HFFc6 (cell line): ENCODE measurements at places on chromosomes 16 and 17.
A peak's percentile ranks its signal among the peaks of the same experiment; 100 is the strongest.

DNA sequence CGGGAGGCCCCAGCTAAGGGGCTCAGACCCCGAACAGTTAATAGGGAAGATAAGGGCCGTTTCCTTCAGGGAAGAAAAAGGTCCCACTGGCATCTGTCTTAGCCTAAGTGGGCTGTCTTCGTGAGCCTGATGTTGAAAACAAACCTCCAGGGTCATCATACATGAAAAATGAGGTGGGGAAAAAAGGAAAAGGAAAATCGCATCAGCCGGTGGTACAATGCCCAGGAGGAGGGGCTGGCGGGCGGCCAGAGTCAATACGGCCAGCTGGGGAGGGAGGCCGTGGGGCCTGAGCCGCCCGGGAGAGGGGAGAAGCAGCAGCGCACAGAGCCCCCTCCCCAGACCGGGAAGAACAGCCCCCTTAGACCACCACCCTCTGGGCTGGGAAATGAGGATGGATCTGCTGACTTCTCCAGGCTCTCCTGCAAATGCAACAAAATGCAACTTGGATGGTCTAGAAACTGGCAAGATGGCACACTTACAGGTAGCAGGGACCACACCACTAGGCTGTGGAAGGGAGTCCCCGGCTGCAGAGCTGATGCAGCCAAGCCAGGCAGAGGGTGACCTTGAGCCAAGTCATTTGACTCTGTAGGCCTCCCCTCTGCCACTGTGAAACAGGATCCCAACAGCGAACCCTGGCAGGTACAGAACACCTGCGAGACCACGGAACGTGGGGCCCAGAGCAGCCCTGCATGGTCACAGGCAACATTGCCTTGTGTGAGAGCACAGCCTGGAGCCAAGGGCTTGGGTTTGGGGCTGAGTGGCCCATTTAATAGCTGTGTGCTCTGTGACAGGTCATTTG is 448.5 kb downstream of the SOX9 start:
- no peak for DNase-seq

- DNase-seq, result no peak
Measured at GRCh38 chr17:45749831-45750335, 34.2 kb upstream of the CRHR1 start.

DNA sequence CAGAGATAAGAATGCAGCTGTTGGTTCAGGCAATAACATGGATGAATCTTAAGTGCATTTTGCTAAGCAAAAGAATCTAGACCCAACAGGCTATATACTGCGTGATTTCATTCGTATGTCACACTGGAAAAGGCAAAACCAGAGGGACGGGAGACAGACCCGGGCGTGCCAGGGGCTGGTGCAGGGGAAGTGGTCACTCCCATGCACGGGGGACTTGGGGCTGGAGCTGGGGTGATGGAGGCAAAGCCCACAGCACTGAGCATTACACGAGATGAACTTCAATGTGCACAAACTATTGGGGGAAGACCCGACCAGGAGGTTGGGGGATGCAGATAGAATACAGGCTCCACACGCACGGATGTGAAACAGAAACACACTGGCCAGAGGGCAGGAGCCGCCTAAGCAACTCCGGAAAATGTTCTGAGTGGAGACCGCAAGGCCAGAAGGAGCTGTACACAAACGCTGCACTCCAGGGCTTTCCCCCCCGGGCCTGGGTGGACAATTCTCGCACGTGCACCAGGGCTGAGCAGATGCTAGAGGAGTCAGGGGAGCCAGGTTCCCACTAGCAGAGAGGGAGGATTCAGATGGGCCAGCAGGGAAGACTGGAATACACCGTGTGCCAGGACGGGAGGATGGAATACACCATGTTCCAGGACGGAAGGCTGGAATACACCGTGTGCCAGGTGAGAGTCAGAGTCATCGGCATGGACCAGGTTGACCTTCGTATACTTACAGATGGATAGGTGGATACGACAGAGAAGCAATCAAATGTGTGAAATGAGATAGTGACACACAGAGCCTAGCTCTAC is 11.3 kb downstream of the LMF1 start:
- DNase-seq, result no peak

GRCh38 chr17:14641117-14641516 is 340.2 kb downstream of the HS3ST3B1 start:
- no peak for DNase-seq

DNA sequence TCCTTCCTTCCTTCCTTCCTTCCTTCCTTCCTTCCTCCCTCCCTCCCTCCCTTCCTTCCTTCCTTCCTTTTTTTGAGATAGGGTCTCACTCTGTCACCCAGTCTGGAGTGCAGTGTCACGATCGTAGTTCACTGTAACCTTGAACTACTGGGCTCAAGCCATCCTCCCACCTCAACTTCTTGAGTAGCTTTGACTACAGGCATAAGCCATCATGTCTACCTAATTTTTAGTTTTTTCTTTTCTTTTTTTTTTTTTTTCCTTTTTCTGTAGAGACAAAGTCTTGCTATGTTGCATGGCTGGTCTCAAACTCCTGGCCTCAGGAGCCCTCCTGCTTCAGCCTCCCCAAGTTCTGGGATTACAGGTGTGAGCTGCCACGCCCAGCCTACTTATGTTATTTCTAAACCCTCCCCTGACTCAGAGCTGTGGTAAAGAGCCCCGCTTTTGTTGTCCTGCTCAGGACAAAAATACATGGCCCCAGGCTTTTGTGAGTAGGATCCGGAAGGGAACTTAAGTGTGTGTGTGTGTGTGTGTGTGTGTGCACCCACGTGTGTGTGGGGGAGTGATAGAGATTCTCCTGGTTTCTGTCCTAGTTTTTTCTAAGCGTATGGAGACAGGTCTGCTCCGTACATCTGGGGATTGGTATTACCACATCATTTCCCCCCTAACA is 67.1 kb downstream of the PRKCB start:
- no peak for DNase-seq

DNA sequence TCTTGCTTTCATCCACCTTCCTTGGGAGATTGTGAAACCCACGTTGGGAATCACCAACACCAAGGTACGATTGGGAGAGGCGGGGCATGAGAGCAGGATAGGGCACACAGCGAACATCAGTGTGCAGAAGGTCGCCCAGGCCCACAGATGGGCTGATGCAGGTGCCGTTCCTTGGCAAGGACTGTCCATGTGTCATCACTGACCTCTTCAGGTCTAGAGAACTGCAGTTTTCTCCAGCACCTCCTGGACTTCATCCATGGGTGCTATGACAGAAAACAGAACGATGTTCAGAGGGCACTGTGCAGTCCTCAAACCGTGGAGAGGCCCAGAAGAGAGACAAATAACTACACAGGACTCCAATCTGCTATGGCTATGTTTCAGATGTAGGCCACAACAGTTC is 23.9 kb upstream of the TAT start:
- DNase-seq, result no peak

DNA sequence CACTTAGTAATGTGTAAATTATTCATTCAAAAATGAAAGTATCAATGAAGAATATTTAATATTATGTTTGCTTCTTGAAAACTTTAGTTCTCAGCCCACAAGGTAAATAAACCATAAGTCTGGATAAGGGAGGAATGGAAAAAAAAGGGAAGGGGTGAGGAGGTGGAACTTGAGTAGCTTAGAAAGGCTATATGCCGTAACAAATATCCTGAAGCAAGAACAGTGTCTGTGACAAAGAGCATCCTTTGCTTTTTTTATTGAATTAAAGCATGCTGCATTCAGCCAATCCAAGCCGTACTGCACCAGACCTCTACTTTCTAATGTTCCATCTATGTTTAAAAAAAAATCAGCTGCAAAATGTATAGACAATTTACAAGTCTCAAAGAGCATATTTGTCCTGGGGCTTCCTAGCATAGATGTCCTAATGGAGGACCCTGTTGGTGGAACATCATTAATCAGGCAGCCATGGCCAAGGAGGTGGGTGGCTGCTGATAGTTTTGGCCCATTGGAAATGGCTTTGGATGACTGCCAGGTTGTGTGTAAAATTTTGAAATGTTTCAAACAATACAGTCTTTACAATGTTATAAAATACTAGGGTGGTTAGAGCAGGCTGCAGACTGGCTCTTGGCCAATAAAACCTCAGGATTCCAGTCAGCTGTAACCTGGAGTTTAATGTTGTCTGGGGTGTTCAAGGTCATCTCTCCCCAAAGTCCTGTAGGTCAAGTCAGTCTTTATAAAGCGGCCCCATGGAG is 895.8 kb upstream of the SOX9 start:
- no peak for DNase-seq

DNA sequence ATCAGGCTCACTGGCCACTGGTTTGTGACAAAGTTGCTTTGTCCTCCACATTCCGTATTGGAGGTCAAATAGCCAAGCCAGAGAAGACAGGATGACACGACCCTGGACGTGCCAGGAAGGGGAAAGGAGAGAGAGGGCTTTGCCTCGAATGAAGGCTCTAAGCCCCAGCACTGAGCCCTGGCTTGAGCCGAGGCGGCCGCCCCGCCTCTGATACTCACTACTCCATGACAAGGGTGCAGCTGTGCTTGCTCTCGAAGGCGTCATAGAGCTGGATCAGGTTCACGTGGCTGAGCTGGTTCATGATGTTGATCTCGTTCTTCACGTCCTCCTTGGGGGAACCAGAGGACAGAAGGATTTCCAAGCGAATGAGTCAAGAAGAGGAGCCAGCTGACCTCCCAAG is 19.3 kb downstream of the MYLK3 start:
- no peak for DNase-seq

- peak; percentile 79 for DNase-seq
Measured at GRCh38 chr17:72120642-72121163, at the start of gene SOX9. Gene SOX9 (plus strand): TSS chr17:72121020. CDS start chr17:72121392, 372 bp downstream.

GRCh38 chr16:3022208-3022683 is 1.5 kb downstream of the HCFC1R1 start:
- peak; percentile 95 for DNase-seq

DNA sequence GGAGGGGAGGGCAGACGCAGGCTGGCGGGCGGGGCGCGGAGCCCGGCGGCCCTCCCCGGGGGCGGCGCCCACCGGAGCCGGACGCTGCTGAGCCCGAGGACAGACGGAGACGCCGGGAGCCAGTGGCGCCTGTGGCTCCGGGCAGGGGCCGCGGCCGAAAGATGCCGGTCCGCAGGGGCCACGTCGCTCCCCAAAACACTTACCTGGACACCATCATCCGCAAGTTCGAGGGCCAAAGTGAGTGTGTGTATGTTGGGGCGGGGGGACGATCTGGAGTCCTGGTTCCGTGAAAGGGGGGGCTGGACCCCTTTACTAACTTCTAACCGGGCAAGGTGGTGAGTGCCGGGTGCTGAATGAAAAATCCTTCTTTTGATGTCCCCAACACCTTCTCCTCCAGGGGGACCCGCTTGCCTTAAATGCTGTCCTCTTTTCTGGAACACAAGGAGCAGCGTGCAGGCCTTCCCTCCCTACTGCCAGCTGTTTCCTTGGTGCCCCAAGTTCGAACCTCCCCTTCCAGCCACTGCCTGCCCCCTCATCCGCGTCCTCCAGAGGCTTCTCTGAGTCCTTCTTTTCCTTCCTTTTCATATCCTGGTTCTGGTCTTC is at the start of gene KCNH6:
KCNH6 (plus strand) TSS at position 106 of the 603 bp plus-strand sequence; CDS start at position 162, 56 bp downstream.
- DNase-seq, result no peak

DNA sequence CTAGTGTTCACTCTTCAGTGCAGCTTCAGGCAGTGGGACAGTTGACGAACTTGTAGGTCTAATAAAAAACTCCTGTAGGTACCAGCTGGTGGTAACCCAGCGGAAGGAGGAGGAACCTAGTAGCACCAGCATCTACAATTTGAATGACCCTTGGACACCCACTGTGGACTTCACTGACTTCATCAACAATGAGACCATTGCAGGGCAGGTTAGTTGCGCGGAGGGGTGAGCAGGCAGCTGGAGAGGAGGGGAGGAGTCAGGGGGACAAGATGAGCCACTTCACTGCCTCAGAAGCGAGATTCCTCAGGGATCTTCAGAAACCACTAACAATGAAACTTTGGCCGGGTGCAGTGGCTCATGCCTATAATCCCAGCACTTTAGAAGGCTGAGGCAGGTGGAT is 22.3 kb downstream of the AOC3 start:
- DNase-seq, result no peak

DNA sequence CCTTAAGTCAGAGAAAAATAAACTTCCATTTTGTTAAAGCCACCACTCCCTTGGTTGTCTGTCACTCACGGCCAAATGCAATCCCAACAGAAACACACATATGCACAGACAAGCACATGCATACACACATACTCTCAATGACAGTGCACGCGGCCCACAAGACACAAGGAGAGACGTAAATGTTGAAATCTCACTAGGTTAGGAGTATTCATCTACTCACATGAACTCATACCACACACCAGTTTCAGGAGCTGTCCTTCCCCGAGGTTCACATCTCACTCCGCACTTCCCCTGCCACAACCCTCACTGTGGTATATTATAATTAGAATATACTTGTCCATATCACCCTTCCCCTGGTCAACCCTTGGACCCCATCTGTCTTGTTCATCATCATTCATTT is 30.5 kb upstream of the CRYBA1 start:
- no peak for DNase-seq

- no peak for DNase-seq
Measured at GRCh38 chr17:37492167-37492566, 2.5 kb downstream of the DUSP14 start.

DNA sequence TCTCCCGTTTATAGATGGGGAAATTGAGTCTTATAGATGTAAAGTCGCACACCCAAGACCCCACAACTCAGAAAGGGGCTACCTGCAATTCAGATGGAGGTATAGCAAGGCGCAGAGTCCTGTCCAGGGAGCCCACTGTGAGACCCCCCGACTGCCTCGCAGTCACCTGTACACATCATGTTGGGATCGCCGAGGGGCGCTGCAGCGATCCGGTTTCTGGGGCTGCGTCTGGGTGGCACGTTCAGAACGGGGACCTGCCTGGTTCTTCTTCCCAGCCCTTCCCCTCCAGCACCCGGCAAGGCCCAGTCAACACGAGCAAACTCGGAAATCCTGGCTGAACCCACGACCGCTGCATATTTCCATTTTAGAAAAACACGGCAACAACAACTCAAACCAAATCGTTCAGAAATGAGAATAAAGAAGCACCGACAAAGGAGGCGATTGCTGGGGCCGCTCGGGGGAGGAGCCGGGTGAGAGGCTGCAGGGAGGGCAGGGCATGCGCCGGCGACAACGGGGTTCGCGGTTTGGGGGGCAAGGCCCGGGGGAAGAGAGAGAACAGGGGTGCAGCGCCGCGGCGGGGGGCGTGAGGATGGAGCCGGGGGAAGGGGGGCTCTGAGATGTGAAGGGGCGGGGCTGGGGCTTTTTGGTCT is 643 bp downstream of the HSDL1 start:
- no peak for DNase-seq

DNA sequence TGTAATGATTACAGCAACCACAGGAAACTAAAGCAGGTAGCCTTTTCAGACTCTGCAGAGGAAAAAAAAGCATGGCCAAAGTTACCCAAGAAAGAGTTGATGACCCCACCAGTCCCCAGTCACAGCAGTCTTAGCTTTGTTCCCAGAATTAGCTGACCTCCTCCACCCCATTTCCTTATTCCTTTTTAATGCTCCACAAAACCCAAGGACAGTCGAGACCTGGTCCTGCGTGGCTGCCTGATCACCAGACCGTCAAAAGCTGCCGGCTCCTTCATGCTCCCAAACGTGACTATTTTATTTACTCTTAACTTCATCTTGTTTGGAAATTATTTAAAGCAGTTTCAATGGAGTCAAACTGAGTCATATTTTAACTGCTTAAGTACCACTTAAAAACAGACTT is 28.7 kb upstream of the MED9 start:
- DNase-seq, result no peak
